Esophagus mucosa (tissue), 1 donor: ENCODE measurements at places on chromosomes 1 and 21. TPM values are rescaled to one million over a fixed set of nuclear protein-coding genes. Genes with fewer than 3 reads are reported as not detected.

Gene SELENBP1
- 14.0 TPM for total RNA-seq

Gene ZNF683
- total RNA-seq, result not detected

Gene BGLAP
- total RNA-seq, result 0.28 TPM

Gene IL19
- 5.5 TPM for total RNA-seq

Gene CIART
- total RNA-seq, result 3.1 TPM

DNA sequence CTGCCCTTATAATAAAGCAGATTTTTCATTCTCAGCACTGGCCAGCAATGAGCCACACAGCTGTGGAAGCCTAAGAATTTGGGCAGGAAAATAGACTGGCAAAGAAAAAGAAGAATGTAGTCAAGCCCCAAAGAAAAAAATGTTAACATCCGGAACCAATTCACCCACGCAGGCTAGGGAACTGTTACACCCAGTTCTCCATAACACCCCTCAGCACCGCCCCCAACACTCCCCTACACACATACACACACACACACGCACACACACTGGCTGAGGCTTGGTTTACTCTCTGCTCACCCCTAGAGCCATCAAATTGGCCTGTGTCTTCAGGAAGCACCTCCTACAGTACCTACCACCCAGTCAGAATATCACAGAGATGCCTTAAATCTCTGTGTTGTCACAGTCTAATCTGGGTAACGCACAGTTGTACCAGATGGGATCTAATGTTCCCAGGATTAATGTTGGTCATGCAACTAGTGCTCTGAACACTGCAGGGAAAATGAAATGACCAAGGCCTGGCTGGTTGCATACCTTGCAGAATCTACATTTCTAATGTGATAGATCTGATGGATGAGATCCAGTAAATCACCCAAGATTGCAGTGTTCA, 14.5 kb downstream of the TBX15 start:
- no peak for ATAC-seq

DNA sequence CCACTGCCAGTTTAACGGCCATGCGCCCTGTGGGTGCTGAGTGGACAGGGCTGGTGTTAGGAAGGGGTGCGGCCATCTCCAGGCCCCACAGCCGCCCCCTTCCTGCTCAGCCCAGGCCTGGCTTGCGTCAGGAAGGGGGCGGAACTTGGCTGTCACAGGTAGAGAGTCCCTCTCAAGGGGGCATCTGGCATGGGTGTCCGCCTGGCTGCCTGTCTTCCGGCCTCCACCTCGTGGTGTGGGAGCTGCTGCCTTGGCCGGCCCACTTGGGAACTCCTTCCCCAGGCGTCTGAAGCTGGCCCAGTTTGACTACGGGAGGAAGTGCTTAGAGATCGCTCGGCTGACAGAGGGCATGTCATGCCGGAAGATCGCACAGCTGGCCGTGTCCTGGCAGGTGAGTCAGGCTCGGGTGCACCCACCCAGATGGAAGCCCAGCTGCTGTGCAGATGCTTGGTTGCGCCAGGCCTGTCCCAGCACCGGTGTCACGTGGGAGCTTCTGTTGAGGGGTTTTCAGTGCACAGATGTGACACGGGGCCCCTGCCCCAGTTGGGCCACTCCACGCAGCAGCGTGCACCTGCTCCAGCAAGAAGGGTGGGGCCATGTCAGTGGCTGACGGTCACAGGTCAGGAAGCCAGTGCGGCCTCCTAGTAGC, 9.1 kb upstream of the ATAD3B start:
- ATAC-seq, result peak; percentile 72

GRCh38 chr1:77977989-77978292, 931 bp downstream of the FUBP1 start:
- no peak for ATAC-seq

GRCh38 chr1:192730198-192730597, 78.6 kb upstream of the RGS2 start:
- ATAC-seq, result no peak

GRCh38 chr1:231165371-231165770, 3.5 kb downstream of the TRIM67 start:
- ATAC-seq, result no peak

DNA sequence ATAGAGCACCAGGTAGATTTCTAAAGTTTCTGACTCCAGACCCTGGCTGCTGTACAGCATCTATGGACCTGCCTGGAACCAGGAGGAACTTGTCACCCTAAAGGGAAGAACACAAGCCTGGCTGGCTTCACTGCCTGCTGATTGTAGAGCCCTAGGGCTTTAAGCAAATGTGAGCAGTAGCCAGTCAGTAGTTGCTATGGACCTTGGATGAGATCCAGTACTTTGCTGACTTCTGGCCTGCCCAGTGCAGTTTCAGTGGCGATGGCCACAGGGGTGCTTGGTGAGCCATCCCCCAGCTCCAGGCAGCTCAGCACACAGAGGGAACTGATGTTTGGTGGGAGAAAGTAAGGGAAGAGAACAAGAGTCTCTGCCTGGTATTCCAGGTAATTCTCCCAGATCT, 68.4 kb downstream of the ATP6V1G3 start:
- no peak for ATAC-seq

DNA sequence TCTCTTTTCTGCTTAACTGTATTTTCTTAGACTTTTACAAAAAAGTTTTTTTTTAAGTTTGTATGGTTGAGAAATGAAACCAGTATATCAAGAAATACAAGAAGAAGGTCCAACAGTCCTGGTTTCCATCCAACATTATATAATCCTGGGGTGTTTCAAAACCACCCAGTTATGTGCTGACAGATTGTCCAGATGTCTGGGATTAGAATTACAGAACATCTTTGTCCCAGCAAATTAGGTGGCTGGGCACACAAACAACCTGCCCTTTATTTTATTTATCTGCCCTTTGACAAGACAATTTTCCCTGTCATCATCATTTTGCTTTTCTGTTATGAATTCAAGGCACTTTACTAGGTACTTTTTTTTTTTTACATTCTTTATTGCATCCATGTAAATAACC, 622.1 kb downstream of the PLPP3 start:
- no peak for ATAC-seq

- ATAC-seq, result no peak
Observed at GRCh38 chr21:40215941-40216340, 348.7 kb downstream of the PCP4 start.

DNA sequence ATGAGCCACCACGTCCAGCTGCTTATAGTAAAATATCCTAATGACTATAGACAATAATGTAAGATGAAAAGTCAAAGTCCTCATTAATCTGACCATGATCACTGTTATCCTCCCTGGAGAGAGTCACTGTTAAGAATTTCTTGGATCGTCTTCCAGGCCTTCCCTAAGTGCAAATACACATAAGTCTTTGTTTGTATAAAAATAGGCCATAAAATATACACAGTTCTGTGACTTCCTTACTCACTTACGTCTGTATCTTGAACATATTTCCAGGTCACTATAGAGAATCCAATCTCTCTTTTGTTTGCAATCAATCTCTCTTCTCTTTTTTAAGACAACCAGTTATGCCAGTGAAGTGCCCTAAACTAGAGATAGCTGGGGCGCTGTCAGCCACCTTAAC, 89.1 kb upstream of the LYST start:
- ATAC-seq, result no peak

- ATAC-seq, result no peak
Observed at GRCh38 chr1:103283841-103284669, 175.7 kb upstream of the COL11A1 start.

- no peak for ATAC-seq
Observed at GRCh38 chr1:38727684-38728584, 131.6 kb downstream of the RRAGC start.

DNA sequence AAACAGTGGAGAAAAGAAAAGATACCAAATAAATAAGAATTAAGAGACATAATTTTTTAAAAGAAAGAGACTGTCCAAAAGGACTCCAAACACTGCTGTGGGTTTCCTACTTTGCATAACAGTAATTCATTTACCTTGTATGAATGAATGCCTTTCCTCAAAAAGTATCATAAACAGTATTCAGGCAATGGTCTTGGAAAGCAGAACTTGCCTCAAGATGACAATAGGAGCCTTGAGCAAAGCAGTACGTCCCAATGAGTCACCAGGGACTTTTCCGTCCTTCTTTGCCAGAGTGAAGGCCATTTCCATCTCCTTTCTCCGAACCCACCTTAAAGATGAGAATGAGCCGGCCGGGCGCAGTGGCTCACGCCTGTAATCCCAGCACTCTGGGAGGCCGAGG, 186.4 kb downstream of the ZBTB18 start:
- no peak for ATAC-seq

GRCh38 chr1:201759194-201759815, 69.7 kb upstream of the IPO9 start:
- no peak for ATAC-seq

DNA sequence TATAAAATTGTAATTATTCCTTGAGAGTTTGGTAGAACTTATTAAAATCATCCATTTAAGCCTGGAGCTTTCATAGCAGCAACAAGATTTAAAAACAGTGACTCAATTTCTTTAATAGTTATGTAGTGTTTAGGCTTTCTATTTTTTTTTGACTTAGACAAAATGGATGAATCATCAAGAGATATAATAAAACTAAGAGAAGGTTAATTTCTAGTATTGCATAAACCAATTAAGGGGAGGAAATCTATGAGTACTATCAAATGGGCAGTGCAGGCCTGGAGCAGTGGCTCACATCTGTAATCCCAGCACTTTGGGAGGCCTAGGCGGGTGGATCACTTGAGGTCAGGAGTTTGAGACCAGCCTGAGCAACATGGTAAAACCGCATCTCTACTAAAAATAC, 416.3 kb upstream of the USP24 start:
- ATAC-seq, result no peak

- no peak for ATAC-seq
Observed at GRCh38 chr1:223036479-223036845, 106.6 kb downstream of the TLR5 start.
